ENCODE measurements at places on chromosomes 6 and 20.

DNA sequence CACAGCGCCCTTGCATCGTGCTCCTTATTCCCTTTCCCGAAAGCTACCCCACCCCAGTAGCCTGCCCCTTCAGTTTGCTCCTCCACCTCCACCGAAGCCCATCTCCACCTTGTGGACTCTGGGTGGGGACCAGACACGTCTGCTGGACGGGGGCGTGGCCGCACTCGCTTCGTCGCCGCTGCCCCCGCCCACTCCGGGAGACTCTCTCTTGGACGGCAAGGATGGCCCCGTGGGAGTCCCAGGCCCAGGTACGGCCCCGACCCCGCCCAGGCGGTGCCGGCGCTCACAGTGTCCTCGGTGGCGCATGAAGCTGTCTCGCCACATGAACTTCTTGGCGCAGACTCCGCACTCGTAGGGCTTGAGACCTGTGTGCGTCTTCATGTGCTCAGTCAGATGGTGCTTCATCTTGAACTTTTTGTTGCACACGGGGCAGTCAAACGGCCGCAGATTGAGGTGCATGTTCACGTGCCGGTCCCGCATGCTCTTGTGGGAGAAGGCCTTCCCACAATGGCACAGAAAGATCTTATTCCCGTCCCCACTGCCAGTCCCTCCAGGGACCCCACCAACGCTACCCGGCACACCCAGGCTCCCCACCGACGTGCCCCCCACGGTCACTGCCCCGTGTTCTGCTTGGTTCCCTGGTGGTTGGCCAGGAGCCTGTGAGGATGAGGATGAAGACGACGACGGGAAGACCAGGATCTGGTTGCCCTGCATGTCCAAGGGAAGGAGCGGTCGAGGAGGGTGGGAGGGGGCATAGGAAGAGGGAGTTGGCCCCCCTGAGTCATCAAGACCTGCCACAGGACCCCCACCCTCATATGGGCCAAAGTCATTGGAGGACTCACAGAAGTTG, 1.3 kb upstream of the TAPBP start:
- peak; percentile 40 for DNase-seq

GRCh38 chr6:100479179-100480035, 14.7 kb upstream of the SIM1 start:
- no peak for DNase-seq

GRCh38 chr6:143708889-143709288, 31.1 kb downstream of the PHACTR2 start:
- no peak for DNase-seq

- no peak for DNase-seq
These were observed 396.2 kb upstream of the SLC35B3 start for GRCh38 chr6:8831366-8832152.

GRCh38 chr20:12255461-12255970, 337.8 kb downstream of the BTBD3 start:
- no peak for DNase-seq

- no peak for DNase-seq
These were observed 23.4 kb downstream of the SIRPA start for GRCh38 chr20:1918491-1919165.

GRCh38 chr20:7231303-7231702, 463.8 kb downstream of the BMP2 start:
- DNase-seq, result no peak

- no peak for DNase-seq
These were observed 30.9 kb downstream of the KIAA1755 start for GRCh38 chr20:38229376-38230252.

GRCh38 chr6:47519279-47519678, 41.7 kb downstream of the CD2AP start:
- DNase-seq, result no peak

- no peak for DNase-seq
These were observed 1.9 kb downstream of the TRIB3 start for GRCh38 chr20:382291-383115.

DNA sequence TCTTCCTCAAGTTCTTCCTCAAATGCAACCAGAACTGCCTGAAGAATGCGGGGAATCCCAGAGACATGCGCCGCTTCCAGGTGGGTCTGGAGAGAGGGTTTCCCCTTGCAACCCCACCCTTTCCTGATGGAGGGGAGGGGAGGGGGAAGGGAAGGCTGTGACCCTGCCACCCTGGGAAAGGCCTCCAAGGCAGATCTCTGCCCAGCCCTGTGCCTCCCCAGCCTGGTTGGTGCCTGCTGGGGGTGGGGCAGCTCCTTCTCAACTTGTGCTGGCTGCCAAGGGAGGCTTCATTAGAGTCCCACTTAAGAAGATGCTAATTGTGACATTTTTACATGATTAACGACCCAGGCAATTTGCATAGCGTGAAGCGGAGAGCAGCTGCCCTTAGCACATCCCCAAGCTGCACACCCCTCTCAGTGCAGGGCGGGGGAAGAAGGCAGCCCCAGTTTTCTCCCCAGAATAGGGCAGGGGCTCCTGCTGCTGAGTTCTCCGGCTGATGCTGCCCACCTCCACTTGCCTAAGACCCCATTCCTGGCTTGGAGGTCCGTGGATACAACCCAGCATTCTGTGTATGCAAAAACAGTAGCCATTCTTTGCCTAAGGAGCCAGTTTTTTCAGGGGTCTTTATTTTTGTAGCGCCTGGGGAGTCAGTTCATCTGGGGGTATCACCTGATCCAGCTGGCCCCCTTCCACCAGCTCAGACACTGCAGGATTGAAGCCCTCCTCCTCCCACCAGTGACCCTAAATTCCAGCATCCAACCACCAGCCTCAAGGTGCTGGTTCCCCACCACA, 51.7 kb downstream of the CPXM1 start:
- DNase-seq, result no peak

- no peak for DNase-seq
These were observed 157.5 kb downstream of the CEBPB start for GRCh38 chr20:50348096-50348495.

- DNase-seq, result no peak
These were observed 388.6 kb upstream of the SOX4 start for GRCh38 chr6:21204951-21205350.

DNA sequence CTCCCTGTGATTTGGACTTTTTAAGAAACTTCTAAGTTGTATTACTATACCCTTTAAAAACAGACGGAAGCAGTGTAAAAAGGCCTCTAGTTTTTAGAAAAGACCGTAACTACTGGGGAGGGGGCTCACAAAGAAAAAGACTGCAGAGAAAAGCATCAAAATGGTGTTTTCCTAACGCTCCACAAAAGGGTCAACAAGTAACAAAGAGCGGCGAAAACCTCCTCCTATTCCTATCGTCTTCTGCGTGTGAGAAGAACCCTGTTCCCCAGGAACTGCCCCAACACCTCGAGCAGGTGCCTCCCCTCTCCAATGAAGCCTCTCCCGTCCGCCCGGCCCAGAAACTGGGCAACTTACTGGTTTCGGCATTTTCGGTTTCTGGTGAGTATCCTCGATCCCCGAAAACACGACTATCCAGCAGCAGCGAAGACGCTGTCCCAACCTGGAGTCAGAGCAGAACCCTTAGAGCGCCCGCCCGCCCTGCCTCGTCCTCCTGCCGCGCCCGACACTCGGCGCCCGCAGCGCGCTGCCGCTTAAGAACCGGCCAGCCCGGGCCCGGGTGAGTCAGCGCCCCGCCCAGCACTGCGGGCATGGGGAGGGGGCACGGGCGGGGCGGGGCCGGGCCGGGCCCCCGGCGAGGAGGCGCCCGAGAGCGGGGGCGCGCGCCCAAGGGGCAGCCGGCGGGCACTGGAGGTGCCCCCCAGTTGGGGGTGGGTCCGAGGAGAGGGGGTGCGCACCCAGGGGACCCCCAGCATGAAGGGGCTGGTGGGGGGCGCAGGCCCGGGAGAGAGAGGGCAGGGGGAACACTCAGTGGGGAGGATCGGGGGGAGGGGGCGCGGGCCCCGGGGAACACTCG, 1.2 kb downstream of the EZR start:
- peak; percentile 84 for DNase-seq

DNA sequence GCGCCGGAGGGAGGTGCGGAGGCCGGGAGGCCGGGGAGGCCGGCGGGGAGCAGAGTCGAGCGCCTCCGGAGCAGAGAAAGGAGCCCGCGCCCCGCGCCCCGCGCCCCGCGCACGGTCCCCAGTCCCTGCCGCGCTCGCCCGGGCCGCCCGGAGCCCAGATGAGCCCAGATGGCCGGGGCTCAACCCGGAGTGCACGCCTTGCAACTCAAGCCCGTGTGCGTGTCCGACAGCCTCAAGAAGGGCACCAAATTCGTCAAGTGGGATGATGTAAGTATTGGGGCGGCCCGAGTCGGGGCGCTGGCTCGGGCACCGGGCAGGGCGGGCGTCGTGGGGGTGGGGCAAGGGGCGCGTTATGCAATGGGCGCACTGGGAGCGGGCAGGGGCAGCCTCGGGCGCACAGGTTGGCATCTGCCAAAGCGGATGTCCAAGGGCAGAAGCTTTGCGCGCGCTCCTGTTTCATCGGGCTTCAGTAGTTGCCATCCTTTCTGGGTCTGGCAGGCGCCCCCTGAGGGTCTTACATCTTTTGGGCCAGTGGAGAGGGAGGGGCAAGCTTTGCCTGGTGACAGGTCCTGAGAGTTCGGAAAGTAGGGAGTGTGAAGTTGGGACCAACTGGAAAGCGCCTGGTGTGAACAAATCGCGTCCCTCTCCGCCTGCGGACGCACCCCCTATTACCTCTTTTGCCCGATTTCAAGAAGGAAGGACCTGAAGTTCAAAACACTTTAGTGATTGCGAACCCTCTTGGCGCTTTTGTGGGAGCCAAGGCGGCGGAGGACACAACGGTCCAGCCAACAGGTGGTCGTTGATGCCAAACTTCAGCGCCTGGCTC, 631 bp downstream of the PLCB1 start:
- no peak for DNase-seq

- peak; percentile 59 for DNase-seq
These were observed 12.0 kb downstream of the CD83 start for GRCh38 chr6:14129575-14129974.

GRCh38 chr6:44653761-44654218, 266.3 kb downstream of the CDC5L start:
- DNase-seq, result no peak

- no peak for DNase-seq
These were observed 239.8 kb upstream of the SULF2 start for GRCh38 chr20:48025051-48025515.

GRCh38 chr6:84728602-84729001, 35.8 kb downstream of the TBX18 start:
- no peak for DNase-seq

DNA sequence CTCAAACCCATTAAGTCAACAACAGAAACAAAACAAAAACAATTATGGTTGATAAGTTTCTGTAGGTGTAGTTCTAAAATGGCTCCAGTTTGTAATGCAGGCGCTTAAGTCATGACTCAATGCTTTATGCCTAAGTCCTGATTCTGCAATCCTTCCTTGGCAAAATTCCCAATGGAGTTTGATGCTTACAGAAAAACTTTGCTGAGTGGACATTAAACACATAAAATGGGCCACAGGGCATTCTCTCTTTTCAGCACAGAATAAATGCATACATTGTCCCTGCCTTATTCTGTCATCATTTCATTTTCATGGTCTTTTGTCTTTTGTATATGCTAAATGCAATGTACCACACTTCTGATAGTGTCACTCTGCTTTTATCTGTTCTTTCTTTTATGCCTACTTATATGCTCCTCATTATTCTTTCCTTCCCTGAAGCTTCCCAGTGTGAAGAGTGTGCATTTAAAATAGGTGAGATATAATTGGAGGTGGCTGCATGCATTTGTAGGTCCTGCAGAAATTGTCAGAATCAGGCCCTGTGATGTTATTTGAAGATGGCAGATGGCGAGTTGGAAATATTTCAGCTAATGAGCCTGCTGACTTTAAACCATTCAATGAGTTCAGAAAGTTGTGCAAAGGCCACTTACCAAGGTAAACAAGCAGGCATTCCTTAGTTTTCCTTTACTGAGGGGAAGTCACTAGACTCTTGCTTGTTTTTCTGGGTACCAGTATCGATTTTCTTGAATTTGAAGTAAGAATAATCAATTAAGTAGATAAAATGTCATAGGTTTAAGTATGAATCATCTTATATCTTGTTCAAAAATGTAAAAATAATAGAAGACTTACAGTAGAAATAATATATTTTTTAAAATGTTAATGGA, 313.1 kb downstream of the TRDN start:
- DNase-seq, result no peak

GRCh38 chr6:92967362-92967761, 452.0 kb downstream of the EPHA7 start:
- DNase-seq, result no peak

- DNase-seq, result no peak
These were observed 61.6 kb downstream of the ALDH8A1 start for GRCh38 chr6:134888316-134888715.

GRCh38 chr6:24431045-24431451, 28.3 kb downstream of the MRS2 start:
- peak; percentile 31 for DNase-seq

- no peak for DNase-seq
These were observed 146.7 kb upstream of the LRFN2 start for GRCh38 chr6:40733770-40734396.

- DNase-seq, result no peak
These were observed 102.8 kb downstream of the ATXN1 start for GRCh38 chr6:16658348-16659034.

DNA sequence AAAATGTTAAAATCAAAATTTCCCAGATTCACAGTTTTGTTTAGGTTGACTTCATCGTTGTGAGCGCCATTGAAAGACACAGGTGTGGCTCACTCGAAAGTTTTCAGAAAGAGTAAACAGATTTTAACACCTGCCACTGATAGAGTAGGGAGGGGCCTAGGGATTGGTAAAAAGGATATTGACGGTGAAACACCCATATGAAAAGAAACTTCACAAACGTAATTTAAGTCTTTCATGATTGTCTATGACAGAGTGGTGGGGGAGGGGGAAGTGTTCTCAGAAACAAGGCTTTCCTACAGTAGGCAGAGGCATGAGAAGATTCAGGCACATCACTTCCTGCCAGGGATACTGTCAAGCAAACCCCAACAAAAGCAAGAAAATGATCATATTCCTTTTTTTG, 101.4 kb downstream of the PERP start:
- peak; percentile 35 for DNase-seq

- no peak for DNase-seq
These were observed 128.7 kb downstream of the NFATC2 start for GRCh38 chr20:51413857-51414256.

Data from activated naive CD4-positive, alpha-beta T cell treated with anti-CD3 and anti-CD28 coated beads, Interleukin-2, amount 10 ng/mL, durations not matched to agents 7 days and 5 days (primary cell).